ENCODE measurements at places on chromosomes 5 and 9. TPM values are rescaled to one million over a fixed set of nuclear protein-coding genes. Genes with fewer than 3 reads are reported as not detected.

DNA sequence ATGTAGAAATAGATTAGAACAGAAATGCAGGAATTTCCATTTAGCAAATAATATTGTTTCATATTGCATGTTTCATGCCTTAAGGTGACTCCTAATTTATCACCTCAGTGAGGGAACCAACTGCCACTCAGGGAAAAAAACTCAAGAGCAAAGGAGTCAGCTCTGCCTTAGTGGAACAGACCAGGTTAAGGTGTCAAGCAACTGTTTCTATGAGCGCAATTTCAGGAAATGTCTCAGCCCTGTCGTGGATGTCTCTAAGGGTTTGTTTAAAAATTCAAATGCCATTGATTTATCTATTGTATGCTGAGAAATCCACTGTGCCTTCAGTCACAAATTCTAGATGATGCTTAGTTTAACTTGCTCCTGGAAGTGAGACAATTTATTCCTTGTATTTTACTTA lies 34.7 kb upstream of the PDZD2 start:
- DNase-seq = no peak

GRCh38 chr9:12934545-12935272 lies 159.9 kb downstream of the LURAP1L start:
- peak; percentile 33 for DNase-seq

GRCh38 chr9:36211510-36211909 lies 20.8 kb downstream of the CLTA start:
- DNase-seq = no peak

DNA sequence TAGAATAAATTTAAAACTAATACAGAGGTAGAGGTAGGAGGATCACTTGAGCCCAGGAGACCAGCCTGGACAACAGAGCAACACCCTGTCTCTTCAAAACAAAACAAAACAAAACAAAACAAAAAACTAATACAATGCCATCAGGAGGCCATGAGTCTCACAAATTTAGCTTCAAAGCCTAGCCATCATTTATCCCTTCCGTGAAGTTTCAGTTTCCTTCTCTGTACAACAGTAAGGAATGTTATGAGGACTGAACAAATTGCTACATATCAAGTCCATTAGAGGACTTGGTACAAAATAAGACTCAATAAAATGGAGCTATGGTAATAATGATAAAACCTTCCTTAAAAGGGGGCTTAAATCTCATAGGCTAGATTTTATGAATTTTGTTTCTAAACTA lies 60.8 kb downstream of the MAPKAP1 start:
- DNase-seq = peak; percentile 50

DNA sequence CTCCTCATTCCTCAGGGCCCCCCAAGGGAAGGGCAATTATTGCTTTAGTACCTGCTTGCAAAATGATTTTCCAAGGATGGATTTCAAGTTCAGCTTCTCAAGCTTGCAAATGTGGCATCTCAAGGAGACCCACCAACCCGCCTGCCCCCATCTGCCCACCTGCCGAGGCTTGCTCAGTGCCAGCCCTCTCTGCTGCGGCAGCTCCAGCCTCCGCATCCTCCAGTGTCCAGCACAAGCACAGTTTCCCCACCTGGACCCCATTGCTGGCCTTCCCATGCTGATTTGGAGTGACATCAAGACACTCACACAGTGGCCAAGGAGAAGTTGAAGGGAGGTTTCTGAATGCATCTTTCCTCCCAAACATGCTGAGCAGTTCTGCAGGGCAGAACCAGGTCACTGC lies 31.2 kb downstream of the MED10 start:
- DNase-seq = no peak

DNA sequence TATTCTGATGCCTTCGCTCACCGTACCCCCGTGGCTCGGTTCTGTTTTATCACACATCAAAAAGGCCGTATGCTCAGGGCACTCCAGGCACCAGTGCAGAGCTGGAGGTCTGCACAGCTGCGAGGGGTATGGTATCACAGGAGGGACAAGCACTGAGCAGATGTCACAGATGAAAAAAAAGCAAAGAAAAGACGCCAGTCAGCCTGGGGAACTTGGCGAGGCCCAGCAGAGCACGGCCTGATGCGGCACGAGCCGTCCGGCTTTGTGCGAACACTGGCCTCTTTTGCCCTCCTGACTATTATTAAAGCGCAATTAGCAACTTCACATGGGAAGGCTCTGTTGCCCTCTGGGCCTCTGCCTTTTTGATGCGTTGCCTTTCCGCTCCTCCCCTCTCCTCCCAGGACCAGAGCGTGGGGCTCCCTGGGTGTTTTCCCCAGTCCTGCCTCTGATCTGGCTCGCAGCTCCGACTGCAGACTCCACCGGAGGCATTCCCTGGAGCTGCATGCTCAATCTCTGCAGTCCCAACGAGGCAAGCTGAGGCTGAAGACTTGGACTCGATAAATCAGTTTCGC lies 44.4 kb downstream of the AK8 start:
- no peak for DNase-seq

DNA sequence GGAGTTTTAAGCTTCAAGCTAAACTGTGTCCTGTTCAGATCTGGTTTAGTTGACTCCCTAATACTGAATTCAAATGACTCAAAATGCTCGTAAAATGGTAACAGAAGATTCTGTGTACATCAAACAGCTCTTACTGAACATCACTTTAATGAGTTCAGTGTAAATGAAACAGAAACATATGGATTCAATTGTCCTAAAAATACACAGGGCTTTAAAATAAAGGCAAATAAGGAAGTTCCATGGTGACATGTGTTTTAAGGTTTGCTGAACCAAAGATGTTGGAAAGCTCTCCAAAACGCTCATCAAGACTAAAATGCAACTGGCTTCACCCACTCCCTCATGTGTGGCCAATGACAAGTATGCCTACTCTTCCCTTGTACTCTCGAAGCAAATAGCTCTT lies 340.0 kb upstream of the PIK3R1 start:
- no peak for DNase-seq

- peak; percentile 29 for DNase-seq
Observed at GRCh38 chr5:120568711-120569110, 104.6 kb downstream of the PRR16 start.

DNA sequence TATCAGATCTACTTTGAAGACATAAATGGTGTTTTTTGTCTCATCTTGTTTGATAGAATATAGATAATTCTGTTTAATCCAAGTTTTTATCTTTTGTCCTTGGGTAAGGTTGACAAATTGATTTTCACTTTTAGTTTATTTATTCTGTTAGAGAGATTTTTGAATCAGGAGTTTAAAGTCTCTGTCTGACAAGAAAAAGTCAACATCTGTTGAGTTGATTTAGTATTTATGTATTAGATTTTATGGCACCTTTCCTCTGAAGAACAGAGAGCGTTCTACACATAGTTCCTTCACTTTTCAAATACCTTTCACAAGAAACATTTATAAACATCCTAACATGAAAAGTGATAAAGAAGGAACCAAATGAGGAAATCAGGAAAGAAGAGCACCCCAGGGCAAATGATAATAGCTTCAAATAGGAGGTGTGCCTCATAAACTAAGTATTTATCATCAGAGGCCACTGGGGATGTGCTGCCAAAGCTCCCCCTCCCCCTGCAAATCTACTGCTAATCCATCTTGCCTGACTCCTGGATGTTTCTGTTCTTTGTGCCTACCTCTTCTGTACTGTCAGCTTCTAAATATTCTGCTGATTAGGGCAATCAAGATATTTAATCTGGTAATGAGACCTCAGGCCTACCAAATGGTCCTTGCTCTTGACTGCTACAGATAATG lies 457.7 kb upstream of the CHD1 start:
- no peak for DNase-seq

DNA sequence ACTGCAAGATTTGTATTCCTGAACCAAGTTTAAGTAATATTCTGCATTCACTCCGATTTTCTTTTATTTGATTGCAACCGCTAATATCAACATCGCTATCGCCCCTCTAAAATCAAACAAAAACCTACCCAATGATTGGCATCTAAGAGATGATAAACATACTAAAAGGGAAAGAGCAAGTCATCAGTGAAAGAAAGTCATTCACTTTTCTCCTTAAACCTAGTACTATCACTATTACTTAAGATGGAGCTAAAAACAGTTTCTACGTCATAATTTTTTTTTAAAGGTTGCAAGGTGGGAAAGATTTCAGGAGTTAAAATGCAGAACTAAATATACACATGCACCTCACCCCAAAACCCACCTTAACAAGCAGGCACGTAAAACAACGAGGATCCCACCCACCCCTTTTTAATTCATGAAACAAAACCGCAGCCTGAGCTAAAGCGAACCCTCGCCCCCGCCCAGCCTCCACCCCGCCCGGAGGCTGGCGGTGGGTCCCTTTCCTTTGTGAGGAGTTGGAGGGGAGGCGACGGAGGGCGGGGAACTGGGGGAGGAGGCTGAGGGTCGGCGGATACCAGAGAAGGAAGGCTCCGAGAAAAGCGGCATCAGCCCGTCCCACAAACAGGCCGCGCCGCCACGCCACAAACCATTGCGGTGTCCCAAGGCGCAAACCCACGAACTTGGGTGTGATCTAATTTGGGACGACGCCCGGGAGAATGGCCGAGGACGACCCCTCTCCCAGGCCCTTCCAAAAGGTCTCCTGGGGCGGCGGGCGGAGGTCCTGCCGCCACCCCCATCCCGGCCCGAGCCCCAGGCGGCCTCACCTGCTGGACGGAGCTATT lies 861 bp downstream of the UBQLN1 start:
- peak; percentile 33 for DNase-seq

- DNase-seq = no peak
Observed at GRCh38 chr9:38162332-38163211, 93.5 kb upstream of the SHB start.

GRCh38 chr9:129885018-129885669 lies 49.9 kb downstream of the USP20 start:
- no peak for DNase-seq

DNA sequence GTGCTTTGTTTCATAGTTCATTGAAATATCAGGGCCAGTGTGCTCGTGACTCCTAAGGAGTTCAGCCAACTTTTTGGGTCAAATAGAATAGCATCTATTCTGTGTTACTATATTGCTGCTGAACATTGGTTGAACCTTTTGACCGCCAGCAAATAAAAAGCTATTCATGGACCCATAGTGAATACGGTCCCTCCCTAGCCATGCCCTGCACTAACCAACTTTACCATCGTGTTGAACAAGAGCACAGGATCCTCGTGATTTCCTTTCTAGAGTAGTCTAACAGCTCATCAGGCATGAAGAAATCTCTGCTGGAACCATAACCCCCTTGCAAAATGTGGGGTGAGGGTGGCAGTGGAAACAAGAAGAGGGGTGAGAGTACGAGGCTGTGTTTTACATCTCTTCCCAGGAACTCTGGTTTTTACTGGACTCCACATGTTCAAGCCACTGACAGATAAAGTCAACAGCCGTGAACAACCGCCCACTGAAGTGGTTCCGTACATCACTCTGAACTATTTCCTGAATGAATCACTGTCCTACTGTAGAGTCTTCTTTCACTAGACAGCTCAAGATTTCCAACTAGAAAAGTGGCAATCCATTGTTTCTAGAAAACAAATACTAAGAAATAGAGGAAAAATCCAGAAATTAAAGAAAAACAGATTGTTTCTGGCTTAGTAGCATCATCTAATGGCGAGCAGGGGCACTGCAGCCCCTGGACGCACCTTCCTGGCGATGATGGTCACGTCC lies 70.1 kb upstream of the SPATA31E1 start:
- DNase-seq = peak; percentile 49

DNA sequence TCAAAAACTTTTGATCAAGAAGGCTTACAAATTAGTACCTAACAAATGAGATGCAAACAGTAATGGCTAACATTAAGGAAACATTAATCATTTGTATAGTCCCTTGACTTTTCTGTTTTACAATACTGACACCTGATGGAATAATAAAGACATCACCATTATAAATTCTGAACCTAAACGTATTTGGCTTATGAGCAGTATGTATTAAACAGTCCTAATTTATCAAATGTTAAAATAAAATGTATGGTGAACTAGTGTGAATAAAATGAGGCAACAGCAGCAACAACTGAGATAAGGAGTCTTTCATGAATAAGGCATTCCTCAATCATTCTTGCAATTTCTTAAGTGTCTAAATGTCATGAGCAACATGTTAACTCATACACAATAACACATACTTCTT lies 6.0 kb downstream of the PUM3 start:
- peak; percentile 40 for DNase-seq

DNA sequence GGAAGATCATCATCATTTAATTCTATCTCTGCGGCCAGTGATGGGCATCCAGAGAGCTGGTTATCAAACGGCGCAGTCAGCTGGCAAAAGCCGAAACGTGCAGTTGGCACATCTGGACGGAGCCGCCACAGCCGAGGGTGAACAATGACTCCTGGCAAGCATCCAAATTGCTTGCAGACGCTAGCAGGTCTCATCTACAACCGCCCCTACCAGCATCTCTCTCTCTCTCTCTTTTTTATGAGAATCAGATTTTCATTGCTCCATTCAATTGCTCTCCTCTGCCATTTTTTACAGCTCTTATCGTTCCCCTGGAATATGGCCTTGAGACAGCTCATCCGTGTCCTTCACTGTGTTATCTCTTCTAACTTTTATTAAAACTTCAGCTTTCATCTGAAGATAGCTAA lies 165.2 kb downstream of the MAPKAP1 start:
- DNase-seq = no peak

- no peak for DNase-seq
Observed at GRCh38 chr5:126615286-126615685, 14.5 kb downstream of the PHAX start.

- no peak for DNase-seq
Observed at GRCh38 chr9:70043285-70043684, 363 bp upstream of the MAMDC2 start.

DNA sequence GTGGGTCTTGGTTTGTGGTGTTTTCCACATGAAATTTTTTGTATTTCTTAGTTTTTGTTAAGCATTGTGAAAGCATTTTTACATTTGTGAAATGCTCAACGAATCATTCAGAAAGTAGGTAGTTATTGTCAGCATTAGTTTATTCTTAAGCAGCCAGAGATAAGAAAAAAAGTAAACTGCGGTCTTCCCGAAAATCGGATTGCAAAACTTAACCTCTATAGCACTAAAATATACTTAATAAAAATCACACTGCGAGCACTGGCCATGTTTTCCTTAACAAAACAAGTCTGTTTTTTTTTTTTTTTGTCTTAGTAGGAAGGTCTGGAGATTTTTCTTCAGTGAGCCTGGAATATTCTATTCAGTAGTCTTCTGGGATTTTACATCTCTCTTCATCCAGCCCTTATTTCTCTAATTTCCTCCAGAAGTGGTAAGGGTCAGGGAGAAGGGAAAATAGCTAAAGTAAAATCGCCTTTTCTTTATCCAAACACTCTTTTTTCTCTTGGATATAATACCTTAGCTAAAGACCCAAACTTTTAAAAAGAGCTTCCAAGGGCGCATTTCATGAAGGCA lies 289.9 kb downstream of the DMAC1 start:
- no peak for DNase-seq

Gene PCDHGA7
- total RNA-seq = not detected

Gene HSPB3
- 4.9 TPM for total RNA-seq

Gene APC
- 28.1 TPM for total RNA-seq

Gene OR1J2
- total RNA-seq = not detected

Gene PCDHB6
- total RNA-seq = 0.49 TPM

Gene LIFR
- 8.9 TPM for total RNA-seq

Gene COL5A1
- total RNA-seq = 164 TPM

Gene MAP1B
- total RNA-seq = 200 TPM

Gene GMCL2
- total RNA-seq = not detected

Gene SLC9A3
- total RNA-seq = 2.9 TPM

Gene WDR38
- not detected for total RNA-seq

Gene DEPDC1B
- 15.9 TPM for total RNA-seq

Gene MELK
- 124 TPM for total RNA-seq

Gene SLC34A3
- total RNA-seq = 0.10 TPM

Gene MCCC2
- 35.9 TPM for total RNA-seq
